CD4-positive, alpha-beta memory T cell (primary cell): ENCODE measurements at places on chromosomes 16 and 17. TPM values are rescaled to one million over a fixed set of nuclear protein-coding genes. Genes with fewer than 3 reads are reported as not detected.

- peaks cover 18% of the 10 kb centered on the region for H3K27me3 ChIP-seq
- H3K27ac ChIP-seq: no peak overlapping the region
- H3K4me1 ChIP-seq: peaks cover 25% of the 10 kb centered on the region
- no peak overlapping the region for H3K4me3 ChIP-seq
- no peak for DNase-seq
- no peaks in the 10 kb centered on the region for H3K36me3 ChIP-seq
These were observed 3.8 kb downstream of the ASGR1 start for GRCh38 chr17:7175330-7175733.

Gene ITGAX
- 4.6 TPM for total RNA-seq

GRCh38 chr17:17196776-17197175 lies 9.4 kb downstream of the PLD6 start:
- no peak overlapping the region for H3K4me3 ChIP-seq
- no peaks in the 10 kb centered on the region for H3K4me1 ChIP-seq
- peaks cover 5% of the 10 kb centered on the region for H3K36me3 ChIP-seq
- no peak overlapping the region for H3K27ac ChIP-seq

DNA sequence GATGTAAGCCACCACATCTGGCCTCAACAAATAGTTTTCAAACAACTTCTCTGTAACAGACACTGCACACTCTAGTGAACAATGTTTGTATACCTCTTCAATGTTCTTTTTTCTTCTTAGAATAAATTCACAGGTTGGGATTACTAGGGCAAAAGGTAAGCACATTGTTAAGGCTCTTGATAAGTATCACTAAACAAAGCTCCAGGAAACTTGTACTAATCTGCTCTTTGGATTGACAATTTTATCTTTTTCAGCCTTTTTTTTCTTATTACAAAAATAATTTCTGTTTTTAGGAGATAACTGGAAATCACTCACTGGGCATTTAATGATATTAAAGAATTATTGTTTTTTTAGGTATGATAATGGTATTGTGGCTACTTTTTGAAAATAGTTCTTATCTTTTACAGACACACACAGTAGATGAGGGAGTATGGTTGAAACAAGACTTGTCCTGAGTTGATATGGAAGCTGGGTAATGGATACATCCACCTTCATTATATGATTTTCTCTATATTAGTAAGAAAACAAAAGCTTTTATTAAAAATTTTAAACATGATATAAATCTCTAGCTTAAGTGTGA lies 7.7 kb upstream of the MPRIP start:
- H3K4me1 ChIP-seq: no peaks in the 10 kb centered on the region
- DNase-seq: no peak
- no peaks in the 10 kb centered on the region for H3K36me3 ChIP-seq
- no peak overlapping the region for H3K27ac ChIP-seq

Gene WNT9B
- total RNA-seq: not detected

GRCh38 chr16:4369007-4369733 lies 2.5 kb upstream of the VASN start:
- H3K27ac ChIP-seq: no peak overlapping the region
- no peak overlapping the region for H3K4me3 ChIP-seq
- peaks cover 20% of the 10 kb centered on the region for H3K36me3 ChIP-seq
- peaks cover 32% of the 10 kb centered on the region for H3K4me1 ChIP-seq
- H3K27me3 ChIP-seq: no peaks in the 10 kb centered on the region

Gene CDR2L
- total RNA-seq: 0.20 TPM

Gene PLK1
- total RNA-seq: 3.0 TPM

- H3K27me3 ChIP-seq: no peaks in the 10 kb centered on the region
- H3K4me1 ChIP-seq: peaks cover 48% of the 10 kb centered on the region
- H3K36me3 ChIP-seq: no peaks in the 10 kb centered on the region
- peak overlapping the region; percentile 87 for H3K4me3 ChIP-seq
These were observed 3.1 kb downstream of the EVI2A start for GRCh38 chr17:31318298-31318801.

DNA sequence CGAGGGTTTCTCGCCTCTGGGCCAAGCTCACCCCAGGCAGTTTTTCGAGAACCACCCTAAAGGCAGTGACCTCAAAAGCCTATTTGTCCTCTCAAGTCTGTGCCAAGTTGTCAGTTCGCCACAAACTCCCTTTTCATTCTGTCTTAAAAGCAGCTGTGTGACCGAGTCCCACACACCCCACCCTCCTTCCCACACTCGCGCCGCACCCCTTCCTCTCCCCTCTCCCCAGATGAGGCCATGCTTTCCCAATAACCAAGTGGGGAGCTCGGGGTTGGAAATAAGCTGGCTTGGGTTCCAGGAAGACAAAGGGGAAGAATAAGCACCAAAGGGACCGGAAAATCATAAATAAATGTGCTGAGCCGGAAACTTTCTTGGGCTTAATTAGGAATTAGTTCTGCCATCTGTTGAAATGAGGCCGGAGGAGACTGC lies 36.7 kb downstream of the GRIN2C start:
- H3K4me3 ChIP-seq: no peak overlapping the region
- peaks cover 26% of the 10 kb centered on the region for H3K36me3 ChIP-seq
- no peak overlapping the region for H3K27ac ChIP-seq
- H3K4me1 ChIP-seq: no peaks in the 10 kb centered on the region
- DNase-seq: no peak
- H3K27me3 ChIP-seq: no peaks in the 10 kb centered on the region

GRCh38 chr16:84854759-84855158 lies 35.0 kb downstream of the CRISPLD2 start:
- no peaks in the 10 kb centered on the region for H3K27me3 ChIP-seq
- H3K36me3 ChIP-seq: no peaks in the 10 kb centered on the region
- H3K27ac ChIP-seq: no peak overlapping the region
- DNase-seq: no peak
- no peaks in the 10 kb centered on the region for H3K4me1 ChIP-seq
- H3K4me3 ChIP-seq: no peak overlapping the region

Gene CEP20
- 22.3 TPM for total RNA-seq

GRCh38 chr16:5505091-5505887 lies 407.7 kb upstream of the EEF2KMT start:
- H3K4me1 ChIP-seq: no peaks in the 10 kb centered on the region
- H3K27ac ChIP-seq: no peak overlapping the region
- no peak for DNase-seq
- H3K4me3 ChIP-seq: no peak overlapping the region

DNA sequence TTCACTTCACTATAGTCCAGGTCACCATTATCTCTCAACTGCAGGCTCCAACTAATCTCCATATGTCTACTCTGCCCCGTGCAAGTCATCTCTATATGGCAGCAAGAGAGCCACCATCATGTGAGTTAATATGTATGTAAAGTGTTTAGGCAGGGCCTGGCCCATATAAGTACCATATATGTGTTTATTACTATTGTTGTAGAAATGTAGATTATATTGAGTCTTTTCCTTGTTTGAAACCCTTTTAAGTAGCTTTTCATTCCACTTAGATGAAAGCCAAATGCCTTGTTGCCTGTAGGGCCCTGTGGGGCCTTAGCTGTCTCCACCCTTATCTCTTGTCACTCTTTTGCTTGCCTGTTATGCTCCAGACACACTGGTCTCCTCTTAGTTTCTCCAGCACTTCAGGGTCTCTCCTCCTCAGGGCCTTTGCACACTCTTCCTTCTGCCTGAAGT lies 164.0 kb downstream of the PHKB start:
- H3K36me3 ChIP-seq: no peaks in the 10 kb centered on the region
- H3K4me1 ChIP-seq: no peaks in the 10 kb centered on the region
- DNase-seq: no peak
- H3K27me3 ChIP-seq: no peaks in the 10 kb centered on the region
- H3K4me3 ChIP-seq: no peak overlapping the region

GRCh38 chr17:27525316-27525715 lies 69.1 kb downstream of the KSR1 start:
- H3K27me3 ChIP-seq: no peaks in the 10 kb centered on the region
- no peaks in the 10 kb centered on the region for H3K36me3 ChIP-seq
- no peak overlapping the region for H3K4me3 ChIP-seq

DNA sequence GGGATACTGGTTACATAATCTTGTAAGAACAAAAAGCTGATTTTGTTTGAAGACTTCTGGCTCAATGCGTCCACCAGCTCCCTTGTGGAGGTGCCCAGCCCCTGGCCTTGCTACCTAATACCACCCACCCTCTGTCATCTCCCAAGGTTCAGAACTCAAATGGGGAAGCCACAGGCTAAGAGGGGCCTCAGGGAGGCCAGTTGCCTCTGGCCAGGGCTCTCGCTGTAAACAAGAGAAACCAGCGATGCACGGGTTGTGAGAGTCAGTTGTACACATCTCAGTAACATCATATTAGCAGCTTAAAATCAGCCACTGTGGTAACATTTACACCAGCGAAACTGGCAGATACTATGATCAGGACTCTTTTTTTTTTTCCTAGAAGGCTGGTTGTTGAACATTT lies 6.0 kb downstream of the TEKT5 start:
- no peak for DNase-seq
- no peak overlapping the region for H3K27ac ChIP-seq
- H3K4me3 ChIP-seq: no peak overlapping the region
- no peaks in the 10 kb centered on the region for H3K4me1 ChIP-seq
- H3K27me3 ChIP-seq: no peaks in the 10 kb centered on the region

DNA sequence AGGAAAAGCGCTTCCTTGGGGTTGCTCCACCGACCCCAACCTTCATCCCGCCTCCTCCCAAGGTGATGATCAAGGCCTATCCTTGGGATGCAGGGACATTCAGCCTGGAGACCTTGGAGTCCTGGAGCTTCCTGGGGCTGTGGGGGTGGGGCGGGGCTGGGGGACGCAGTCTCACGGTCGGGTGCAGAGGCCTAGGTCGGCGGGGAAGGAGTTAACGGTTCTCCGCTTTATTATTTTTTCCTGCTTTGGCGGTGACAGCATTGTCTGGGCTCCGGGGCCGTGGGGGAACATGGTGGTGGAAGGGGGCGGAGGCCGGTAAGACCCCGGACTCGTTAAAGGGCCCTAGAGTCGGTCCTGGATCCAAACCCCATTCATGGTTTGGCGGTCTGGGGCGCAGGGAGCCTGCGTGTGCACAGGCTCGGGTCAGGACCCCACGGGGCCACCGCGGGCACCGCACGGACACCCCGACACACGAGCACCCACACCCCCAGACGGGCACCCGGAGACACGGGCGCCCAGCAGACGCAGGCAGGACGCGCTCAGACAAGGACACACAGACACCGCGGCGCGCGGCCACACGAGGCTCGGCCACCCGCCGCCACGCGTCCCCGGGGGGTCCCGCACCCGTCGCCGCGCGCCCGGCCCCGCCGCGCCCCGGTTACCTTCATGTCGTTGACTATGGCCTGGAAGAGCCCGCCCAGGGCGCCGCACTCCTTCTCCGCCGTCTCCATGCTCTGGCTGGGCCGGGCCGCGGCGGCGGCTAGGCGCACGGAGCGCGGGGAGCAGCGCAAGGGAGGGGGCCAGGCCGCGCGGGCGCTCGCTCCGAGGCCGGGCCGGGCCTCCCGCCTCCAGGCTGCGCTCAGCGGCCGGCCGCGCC lies 554 bp downstream of the MTSS2 start:
- H3K4me1 ChIP-seq: peaks cover 7% of the 10 kb centered on the region
- no peak overlapping the region for H3K27ac ChIP-seq
- no peak overlapping the region for H3K4me3 ChIP-seq
- H3K27me3 ChIP-seq: peaks cover 5% of the 10 kb centered on the region
- no peaks in the 10 kb centered on the region for H3K36me3 ChIP-seq

- no peak for DNase-seq
- peak overlapping the region; percentile 23 for H3K4me3 ChIP-seq
- peaks cover 11% of the 10 kb centered on the region for H3K4me1 ChIP-seq
- H3K36me3 ChIP-seq: no peaks in the 10 kb centered on the region
These were observed 1.2 kb upstream of the FOXF1 start for GRCh38 chr16:86508947-86509758.

DNA sequence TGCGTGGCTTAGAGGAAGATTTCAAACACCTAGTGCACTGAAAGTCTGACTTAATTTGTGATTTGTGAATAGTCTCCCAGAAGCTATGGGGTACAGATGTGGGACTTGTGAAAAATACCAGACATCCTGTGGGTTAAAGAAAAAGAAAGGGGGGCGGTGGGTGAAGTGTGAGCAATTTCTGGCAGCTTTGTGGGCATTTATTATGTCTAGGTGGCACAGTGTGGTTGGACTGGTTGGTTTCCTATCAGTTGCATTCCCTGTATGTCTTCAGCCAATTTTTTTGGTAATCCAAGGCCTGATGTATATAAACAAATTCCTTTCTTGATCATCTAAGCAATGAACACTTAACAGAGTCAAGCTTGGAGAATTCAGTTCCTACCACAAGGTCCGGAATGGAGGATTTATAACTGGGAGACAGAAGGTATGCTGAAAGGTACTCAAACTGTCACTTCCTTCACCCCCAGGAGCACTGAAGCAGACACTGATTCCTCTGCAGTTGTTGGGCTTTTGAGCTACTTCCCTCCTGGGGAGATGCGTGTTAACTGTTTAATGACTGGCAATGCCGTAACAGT lies 211.6 kb downstream of the WWOX start:
- no peak for DNase-seq
- no peak overlapping the region for H3K27ac ChIP-seq
- no peak overlapping the region for H3K4me3 ChIP-seq
- no peaks in the 10 kb centered on the region for H3K36me3 ChIP-seq
- H3K27me3 ChIP-seq: no peaks in the 10 kb centered on the region

Gene PLA2G10
- not detected for total RNA-seq

GRCh38 chr16:21120976-21121520 lies 29.6 kb downstream of the DNAH3 start:
- no peak for DNase-seq
- no peak overlapping the region for H3K4me3 ChIP-seq
- H3K27ac ChIP-seq: no peak overlapping the region
- no peaks in the 10 kb centered on the region for H3K36me3 ChIP-seq
- H3K27me3 ChIP-seq: no peaks in the 10 kb centered on the region
- no peaks in the 10 kb centered on the region for H3K4me1 ChIP-seq

Gene SPAG9
- 62.3 TPM for total RNA-seq

- no peaks in the 10 kb centered on the region for H3K36me3 ChIP-seq
- no peaks in the 10 kb centered on the region for H3K27me3 ChIP-seq
- no peak for DNase-seq
- H3K27ac ChIP-seq: no peak overlapping the region
- H3K4me3 ChIP-seq: no peak overlapping the region
- no peaks in the 10 kb centered on the region for H3K4me1 ChIP-seq
These were observed 34.6 kb downstream of the SLC38A8 start for GRCh38 chr16:84007965-84008364.

DNA sequence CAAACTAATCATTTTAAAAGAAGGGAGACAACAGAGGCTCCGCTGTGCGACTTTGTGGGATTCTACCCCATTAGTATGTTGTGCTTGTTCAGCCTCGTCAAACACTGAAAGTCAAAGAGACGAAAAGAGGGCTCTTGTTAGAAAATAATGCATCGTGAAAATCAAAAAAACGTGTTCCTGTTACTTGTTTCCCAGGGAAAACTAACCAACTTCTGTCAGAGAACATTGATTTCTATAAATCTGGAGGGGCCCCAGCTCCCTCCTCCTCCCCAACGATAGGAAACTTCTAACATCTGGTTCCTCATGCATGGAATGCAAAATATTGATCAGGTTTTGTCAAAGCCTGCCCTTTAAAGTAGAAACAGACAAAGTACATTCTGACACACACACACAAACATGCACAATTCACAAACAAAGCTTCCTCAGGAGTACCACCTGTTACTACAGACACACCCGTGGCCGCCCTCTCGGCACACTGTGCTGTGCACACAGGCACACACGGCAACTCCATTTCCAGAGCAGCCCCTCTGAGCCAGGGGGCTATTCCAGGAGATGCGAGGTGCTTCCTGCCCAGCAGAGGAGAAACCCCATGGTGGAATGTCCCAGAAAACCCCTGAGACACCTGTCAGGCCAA lies 151.3 kb downstream of the ZFHX3 start:
- no peak overlapping the region for H3K27ac ChIP-seq
- H3K4me1 ChIP-seq: no peaks in the 10 kb centered on the region
- H3K36me3 ChIP-seq: no peaks in the 10 kb centered on the region
- no peaks in the 10 kb centered on the region for H3K27me3 ChIP-seq
- no peak for DNase-seq
- no peak overlapping the region for H3K4me3 ChIP-seq

- no peak overlapping the region for H3K4me3 ChIP-seq
- H3K4me1 ChIP-seq: peaks cover 23% of the 10 kb centered on the region
- H3K36me3 ChIP-seq: no peaks in the 10 kb centered on the region
- peak; percentile 76 for DNase-seq
- no peaks in the 10 kb centered on the region for H3K27me3 ChIP-seq
These were observed 260.4 kb upstream of the TBX2 start for GRCh38 chr17:61139219-61139618.
